ENCODE measurements at places on chromosomes 13 and 19.

- no peak for DNase-seq
Observed at GRCh38 chr19:36081385-36081784, 26.7 kb downstream of the WDR62 start.

- no peak for DNase-seq
Observed at GRCh38 chr13:72097568-72097967, 230.6 kb upstream of the DACH1 start.

DNA sequence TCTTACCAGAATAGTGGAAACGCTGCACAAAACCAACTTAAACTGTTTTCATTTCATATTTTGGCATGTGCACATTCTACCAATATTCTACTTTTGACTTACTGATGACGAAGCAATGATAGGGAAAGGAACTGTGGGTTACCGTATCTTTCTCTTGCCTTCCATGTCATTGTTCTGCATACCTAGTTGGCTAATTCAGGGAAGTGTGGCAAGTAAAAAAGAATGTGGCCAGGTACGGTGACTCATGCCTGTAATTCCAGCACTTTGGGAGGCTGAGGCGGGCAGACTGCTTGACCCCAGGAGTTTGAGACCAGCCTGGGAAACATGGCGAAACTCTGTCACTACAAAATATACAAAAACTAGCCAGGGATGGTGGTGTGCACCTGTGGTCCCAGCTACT, 108.2 kb downstream of the SIPA1L3 start:
- no peak for DNase-seq

DNA sequence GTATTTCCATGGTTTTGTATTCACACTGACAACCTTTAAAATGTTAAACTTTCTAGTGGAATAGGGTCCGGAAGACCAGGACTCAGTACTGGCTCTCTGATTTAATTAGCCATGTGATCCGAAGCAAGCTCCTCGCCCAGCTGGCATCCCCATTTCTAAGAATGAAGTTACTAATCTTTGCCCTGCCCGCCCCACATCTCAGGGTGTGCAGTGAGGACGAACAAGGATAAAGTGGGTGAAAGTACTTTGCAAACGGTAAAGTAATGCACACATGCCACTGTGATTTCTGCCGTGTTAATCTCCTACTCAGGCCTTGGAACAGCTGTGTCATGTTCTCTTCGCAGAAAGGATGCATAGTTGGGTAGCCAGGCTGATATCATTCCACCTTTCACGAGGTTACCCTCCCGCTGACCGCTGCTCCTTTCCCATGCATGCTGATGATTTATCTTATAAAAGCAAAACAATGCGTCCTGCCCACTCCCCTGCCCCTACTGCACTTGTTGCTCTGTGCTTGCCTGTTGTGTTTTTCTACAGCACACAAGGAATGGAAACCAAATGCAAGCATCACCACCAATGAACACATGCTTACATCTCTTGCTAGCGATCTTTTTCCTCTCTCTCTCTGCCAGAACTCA, 539.0 kb downstream of the EFNB2 start:
- DNase-seq = no peak

DNA sequence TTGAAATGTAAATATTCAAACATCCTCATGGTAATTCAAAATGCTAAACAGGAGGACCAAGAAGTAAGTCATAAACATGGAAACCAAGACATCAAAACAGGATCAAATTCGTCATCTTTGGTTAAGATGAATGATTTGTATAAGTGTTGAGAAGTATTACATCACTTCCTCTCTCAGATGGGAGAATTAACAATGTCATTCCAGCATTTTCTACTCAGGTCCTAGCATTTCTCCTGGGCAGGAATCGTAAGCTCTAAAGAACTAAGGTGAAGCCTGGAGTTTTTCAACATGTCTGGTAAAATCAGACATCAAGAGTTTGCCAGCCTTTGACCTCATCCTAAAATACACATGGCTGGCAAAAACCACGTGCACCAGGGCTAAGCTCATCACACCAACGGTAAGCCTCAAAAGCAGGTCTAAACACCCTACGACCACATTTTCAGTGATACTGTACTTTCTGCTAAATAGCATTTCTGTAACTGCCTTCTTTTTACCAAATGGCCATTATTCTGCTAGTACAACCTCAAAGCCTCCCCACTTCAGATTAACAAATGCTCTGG, 24.8 kb downstream of the RANBP3 start:
- DNase-seq = no peak

GRCh38 chr19:30340771-30341561, 31.2 kb upstream of the ZNF536 start:
- DNase-seq = no peak

GRCh38 chr13:102003848-102004570, 397.8 kb downstream of the FGF14 start:
- DNase-seq = peak; percentile 13

- DNase-seq = peak; percentile 81
Observed at GRCh38 chr19:18160971-18161635, 8.1 kb downstream of the PIK3R2 start.

GRCh38 chr13:50393628-50394027, 378.4 kb downstream of the KCNRG start:
- DNase-seq = peak; percentile 28

DNA sequence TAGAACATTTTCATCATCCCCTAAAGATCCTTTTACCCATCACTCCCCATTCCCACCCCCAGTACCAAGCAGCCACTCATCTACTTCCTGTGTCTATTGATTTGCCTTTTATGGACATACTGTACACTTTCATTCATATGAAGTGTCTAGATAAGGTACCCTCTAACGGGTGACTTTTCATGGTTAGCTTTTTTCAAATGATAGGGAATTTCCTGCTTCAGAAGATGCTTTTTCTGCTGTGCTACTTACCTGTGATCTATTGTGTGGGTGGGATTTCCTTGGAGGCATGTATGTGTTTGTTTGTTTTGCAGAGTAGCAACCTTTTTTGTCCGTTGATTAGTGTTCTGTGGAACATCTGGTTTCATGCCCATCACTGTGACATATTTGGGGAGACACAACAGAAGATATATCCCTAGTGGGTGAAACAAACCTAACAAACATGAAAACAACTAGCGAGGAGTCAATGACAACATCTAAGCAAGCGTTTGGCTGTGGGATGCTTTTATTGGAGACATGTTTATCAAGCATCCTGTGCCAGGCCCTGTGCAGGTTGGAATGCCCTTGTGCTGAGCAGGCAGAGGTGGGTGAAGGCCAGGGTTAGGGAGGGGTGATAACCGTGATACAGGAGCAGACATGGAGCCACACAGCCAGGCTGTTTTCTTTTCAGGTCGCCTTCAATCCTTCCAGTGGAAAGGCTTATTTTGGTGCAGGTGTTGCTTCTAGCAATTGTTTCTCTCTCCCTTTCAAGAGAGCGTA, 17.6 kb downstream of the SPINT2 start:
- DNase-seq = no peak

- DNase-seq = no peak
Observed at GRCh38 chr13:49596221-49596620, 10.9 kb upstream of the RCBTB1 start.

- DNase-seq = no peak
Observed at GRCh38 chr13:41974262-41974900, 13.5 kb upstream of the VWA8 start.

- no peak for DNase-seq
Observed at GRCh38 chr13:41568972-41569351, 111.6 kb downstream of the RGCC start.

- peak; percentile 4 for DNase-seq
Observed at GRCh38 chr13:76438050-76438449, 448.2 kb downstream of the KCTD12 start.

DNA sequence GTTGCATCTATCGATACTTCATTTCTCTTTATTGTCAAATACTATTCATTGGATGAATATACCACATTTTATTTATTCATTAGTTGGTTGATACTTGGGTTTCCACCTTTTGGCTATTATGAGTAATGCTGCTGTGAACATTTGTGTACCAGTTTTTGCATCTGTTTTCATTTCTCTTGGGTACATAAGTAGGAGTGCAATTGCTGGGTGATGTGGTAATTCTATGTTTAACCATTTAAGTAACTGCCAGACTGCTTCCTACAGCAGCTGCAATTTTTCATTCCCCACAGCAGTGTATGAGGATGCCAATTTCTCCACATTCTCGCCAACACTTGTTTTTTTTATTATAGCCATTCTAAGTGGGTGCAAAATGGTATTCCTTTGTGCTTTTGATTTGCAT, 2.6 kb downstream of the KCNJ14 start:
- DNase-seq = no peak

DNA sequence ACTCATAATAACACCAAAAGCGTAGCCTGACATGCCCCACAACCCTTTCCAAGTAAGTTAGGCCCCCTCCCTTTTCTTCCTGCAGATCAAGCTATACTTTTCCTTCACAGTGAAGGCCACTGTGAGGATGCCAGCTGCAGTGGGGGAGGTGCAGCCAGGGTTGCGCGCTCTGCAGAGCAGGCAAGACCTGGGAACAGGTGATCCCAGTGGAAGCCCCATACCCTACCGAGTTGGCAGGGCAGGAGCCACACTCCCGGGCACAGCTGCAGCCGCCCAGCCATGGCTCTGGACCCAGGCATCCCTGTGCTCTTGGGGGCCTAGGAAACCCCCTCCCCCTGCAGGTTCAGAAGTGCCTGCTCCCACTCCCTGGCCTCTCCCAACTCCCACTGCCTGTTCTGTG, 18.7 kb downstream of the MTMR6 start:
- no peak for DNase-seq

DNA sequence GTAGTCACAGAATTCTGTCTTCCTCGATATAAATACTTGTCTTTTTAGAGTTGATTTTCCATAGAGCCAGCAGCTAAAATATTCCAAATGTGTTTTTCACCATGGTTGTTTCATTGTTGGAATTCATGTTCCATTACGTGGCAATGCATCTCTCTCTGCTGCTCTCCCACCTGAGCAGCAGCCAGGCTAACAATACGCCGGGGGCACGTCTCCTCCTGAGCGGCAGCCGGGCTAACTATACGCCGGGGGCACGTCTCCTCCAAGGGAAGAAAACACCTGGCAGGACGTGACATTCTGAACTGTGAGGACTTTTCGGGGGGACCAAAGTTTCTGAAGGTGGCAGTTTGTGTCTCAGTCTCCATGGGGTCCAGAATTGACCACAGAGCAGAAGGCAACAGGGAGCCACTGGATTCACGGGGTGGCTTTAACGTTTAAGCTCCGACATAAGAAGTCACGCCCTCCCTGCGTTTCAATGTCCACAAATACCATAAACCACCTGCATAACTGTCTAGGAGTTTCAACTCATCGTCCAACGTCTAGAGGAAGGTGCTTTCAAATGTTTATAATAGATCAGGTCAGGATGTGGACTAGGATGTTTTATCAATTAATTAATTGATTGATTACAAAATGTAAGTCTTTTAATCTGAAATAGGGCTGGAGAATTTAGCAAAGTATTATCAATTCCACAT, 15.1 kb downstream of the PLPP2 start:
- DNase-seq = no peak

GRCh38 chr13:48551329-48551728, 18.4 kb upstream of the RCBTB2 start:
- no peak for DNase-seq

GRCh38 chr13:32978278-32978677, 37.9 kb upstream of the KL start:
- no peak for DNase-seq

GRCh38 chr19:30318936-30319335, 53.2 kb upstream of the ZNF536 start:
- no peak for DNase-seq

DNA sequence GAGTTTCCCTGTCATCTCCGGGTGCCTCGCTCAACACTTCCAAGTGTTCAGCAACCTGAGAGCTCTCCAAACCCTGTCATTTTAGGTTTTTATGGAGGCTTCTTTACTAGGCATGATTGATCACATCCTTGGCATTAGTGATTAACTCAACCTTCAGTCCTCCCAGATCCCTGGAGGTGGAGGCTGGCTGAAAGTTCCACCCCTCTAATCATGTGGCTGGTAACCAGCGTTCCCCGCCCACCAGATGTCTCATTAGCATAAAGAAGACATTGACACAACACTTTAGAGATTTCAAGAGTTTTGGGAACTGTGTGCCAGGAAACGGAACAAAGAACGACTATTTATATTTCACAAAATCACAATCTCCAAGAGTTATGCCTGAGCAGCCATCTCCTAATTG, 71.1 kb upstream of the RGCC start:
- no peak for DNase-seq

DNA sequence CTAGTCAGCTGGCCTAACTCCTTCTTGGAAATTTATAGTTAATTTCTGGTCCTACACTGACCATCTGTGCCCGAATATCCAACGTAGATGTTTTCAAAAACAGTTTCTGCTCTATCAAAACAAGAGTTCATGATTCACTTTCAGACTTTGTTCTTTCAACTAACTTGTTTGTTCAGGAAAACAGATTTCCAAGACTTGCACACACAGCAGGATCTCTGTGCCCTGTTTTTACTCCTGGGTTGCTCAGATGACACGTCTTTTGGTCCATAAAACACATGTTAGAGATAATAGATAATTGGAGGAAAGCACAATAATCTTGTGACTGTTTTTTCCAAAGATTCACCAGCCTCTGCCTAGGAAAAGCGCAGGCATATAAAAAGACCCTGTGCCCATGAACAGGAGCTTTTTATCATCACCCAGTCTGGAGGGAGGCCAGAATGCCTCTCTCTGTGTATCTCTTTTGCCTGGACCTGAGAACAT, 218.0 kb downstream of the IRS2 start:
- DNase-seq = no peak

- no peak for DNase-seq
Observed at GRCh38 chr19:16208847-16209665, 11.3 kb downstream of the AP1M1 start.

DNA sequence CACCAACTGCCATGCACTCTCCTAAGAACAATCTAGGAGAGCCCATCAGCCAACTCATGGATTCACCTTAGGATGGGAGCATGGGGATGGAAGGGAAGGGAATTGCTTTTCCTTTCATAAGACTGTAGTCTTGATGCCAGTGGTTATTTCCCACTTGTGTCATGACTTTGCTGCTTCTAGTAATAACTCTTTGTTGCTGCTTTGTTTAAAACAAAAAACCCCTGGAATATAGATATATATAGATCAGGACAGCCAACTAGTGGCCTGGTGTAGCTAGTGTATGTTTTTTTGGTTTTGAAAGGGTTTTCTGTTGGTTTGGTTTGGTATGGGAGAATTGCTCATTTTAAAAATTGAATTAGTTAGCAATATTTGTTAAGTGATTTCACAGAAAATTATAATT, 39.3 kb upstream of the KCTD4 start:
- no peak for DNase-seq

- DNase-seq = no peak
Observed at GRCh38 chr19:55702131-55702627, 27.2 kb downstream of the EPN1 start.

- DNase-seq = no peak
Observed at GRCh38 chr19:9875031-9875627, 40.0 kb downstream of the PIN1 start.

GRCh38 chr13:42574435-42575311, 721 bp downstream of the TNFSF11 start:
- no peak for DNase-seq

DNA sequence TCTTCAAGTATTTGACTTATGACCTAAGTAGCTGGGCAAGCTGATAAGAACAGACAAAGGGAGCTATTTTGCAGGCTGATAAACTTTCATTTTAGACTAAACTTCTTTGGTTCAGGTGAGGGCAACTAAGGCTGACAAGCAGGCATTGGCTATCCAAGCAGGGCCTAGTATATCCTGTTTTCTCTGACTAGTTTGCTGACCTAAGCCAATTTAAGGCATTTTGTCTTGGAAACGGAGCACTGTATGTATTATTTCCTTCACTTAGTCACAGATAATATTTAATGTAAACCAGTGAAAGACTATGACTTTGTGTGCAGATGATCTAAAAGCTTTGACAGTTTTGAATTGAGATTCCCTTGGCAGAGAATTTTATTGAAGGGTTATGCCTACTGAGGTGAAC, 172.5 kb downstream of the POU4F1 start:
- no peak for DNase-seq

- DNase-seq = no peak
Observed at GRCh38 chr19:33499248-33499647, 22.3 kb downstream of the PEPD start.

Data from Daoy (cell line).